ENCODE measurements at places on chromosomes 7 and 10.

GRCh38 chr10:125222515-125223308 lies 62.3 kb upstream of the CTBP2 start:
- no peak for DNase-seq

DNA sequence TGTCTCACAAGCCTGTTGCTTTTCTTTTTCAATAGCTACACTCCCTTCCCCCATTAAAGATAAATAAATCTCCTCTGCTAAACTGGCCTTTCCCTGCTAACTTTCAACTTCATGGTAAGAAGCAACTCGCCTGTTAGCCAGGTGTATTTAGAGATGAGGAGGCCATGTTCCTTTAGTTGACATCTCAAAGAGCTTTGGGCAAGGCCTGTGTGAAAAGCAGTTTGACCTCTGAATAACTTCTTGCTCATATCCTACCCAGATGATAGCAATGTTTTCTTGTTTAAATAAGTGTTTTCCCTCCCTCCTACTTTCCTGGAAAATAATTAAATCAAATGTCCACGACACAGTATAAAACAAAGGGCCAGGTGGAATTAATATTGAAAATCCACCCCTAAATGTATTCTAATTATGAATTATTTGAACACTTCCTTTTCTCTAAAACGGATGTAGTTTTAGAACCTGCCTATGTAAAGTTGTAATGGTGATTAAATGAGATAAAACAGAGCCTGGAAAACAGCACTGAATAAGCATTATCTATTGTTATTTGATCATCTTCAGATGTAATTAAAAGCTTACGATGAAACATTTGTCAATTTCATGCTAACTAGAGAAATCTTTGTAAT lies 78.5 kb downstream of the HGF start:
- no peak for DNase-seq

- DNase-seq, result no peak
Observed at GRCh38 chr10:14306190-14306589, 24.5 kb downstream of the FRMD4A start.

GRCh38 chr7:53238021-53238605 lies 202.7 kb downstream of the POM121L12 start:
- no peak for DNase-seq

DNA sequence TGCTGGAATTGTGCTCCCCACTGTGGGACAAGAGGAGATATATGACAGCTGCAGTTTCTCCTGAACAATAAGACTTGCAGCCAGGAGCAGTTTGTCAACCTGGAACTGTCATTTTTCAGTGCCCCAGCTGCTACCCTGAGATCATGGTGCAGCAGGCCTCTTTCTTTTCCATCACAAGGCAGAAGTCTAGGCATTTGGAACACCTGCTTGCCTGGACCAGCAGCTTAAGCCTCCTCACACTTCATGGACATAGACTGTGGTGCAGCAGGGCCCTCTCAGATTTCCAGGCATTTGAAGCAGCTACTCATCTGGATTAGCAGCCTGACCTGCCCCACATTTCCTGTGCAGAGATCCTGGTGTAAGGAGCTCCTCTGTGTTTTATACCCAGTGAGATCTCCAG lies 450.7 kb upstream of the TEX47 start:
- no peak for DNase-seq

DNA sequence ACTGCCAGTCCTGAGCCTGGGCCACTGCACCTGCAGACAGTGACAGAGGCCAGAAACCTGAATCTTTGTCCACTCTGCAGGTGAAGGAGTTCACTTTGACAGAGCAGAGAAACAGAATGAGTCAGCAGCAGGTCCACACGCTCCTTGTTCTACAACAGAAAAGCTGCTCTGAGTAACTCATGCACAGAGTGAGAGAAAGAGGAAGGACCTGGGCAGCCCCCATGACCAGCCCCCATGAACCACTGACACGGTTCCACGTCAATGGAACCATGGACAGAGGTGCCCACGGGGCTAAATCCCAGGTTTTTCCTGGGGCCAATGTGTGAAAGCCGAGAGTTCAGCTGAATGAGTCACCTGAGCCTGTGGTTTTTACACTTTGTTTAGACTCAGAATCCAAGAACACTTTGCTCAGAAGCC lies 40.8 kb upstream of the CTBP2 start:
- DNase-seq, result no peak

GRCh38 chr7:51517187-51517586 lies 200.6 kb upstream of the COBL start:
- DNase-seq, result no peak

DNA sequence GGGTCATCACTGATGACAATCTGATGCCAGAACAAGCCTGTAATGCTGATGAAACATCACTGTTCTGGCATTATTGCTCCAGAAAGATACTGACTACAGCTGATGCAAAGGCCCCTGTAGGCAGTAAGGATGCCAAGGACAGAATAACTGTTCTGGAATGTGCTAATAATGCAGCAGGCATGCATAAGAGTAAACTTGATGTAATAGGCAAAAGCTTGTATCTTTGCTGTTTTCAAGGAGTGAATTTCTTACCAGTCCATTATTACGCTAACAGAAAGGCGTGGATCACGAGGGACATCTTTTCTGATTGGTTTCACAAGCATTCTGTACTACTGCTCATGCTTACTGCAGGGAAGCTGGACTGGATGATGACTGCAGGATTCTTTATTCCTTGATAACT lies 18.7 kb downstream of the LCOR start:
- no peak for DNase-seq

DNA sequence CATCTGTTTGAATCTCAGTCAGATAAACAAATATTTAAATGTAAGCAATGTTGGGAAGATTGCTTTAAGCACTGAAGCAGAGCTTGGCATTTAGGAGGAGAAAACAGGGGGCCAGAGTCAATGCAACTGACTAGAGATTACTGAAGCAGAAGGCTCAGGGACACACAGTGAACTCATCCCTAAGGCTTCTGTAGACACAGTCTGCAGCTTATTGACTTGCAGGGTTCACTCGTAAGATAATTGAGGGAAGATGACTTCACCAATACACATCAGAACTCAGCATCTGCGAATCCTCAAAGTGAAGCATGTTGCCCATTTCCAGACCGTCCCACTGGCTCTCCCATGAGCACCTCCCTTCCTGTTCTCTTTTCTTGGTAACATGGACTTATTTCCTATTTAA lies 363.4 kb upstream of the PFKP start:
- no peak for DNase-seq

GRCh38 chr10:84822931-84823630 lies 494.7 kb downstream of the CCSER2 start:
- DNase-seq, result no peak

DNA sequence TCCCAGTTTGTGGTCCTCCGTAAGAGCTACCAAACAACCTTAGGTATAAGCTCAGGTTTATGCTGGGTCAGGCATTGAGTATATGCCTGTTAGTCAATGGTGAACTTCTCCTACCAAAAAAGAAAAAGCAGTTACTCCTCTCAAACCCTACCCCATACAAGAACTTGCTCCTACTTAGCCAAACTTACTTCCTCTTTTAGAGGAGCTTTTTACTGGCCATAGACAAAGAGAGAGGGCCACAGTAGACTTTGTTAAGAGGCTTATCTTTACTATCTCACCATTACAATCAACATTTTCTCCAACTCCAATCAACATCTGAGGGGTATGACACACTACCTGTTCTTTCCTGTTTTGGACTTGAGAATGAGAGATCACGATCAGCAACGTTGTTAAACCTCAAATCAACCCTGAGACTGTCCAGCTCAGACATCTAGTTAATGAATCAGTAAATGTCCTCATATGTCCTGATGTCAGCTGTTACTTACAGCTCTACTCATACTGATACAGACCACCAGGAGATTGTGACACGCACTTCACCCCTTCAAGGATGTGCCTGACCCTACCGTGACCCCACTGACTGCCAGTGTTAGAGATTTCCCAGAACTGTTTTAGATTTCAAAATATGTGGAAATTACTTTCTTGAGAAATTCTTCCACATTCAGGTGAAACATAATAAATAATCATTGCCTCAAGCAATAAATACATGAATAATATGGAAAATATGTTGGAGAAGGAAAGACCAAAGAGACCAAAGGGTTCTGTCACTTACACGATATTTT lies 18.4 kb upstream of the CCDC71L start:
- no peak for DNase-seq

DNA sequence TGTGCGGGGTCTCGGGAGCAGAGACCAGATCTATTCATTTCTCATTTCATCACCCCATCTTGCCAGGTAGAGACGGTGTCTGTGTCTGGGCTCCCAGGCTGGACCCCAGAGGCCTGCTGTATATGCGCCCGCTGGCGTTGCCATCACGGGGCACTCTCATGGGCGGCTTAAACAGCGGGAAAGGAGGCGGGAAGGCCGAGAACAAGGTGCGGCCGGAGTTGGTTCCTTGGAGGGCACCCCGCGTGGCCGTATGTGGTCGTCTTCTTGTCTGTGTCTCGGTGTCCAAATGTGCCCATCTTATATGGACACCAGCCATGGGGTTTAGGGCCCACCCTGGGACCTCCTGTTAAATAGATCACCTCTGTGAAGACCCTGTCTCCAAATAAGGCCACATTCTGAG lies 2.1 kb upstream of the CFAP46 start:
- no peak for DNase-seq

- DNase-seq, result no peak
Observed at GRCh38 chr7:134394056-134394455, 64.8 kb downstream of the AKR1B1 start.

DNA sequence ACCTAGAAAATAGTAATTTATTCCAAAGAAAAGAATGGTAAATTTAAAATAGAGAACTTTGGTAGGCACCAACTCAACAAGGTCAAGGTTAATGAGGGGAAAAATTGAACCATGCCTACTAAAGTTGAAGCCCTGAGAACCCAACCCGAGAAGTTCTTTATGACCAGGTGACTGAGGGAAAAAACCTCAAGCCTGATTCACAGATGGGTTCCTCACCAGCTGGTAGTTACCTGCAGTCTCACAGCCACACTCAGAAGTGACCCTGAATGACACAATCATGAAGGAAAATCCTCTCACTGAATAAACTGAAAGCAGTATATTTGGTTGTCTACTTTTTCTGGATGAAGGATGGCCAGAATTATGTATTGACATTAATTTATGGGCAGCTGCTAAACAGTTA lies 7.0 kb downstream of the C10orf67 start:
- DNase-seq, result no peak

- no peak for DNase-seq
Observed at GRCh38 chr10:126373147-126373546, 15.1 kb downstream of the ADAM12 start.

- DNase-seq, result no peak
Observed at GRCh38 chr10:131173484-131174210, 137.9 kb downstream of the TCERG1L start.

- no peak for DNase-seq
Observed at GRCh38 chr10:24174014-24174413, 34.9 kb upstream of the KIAA1217 start.

DNA sequence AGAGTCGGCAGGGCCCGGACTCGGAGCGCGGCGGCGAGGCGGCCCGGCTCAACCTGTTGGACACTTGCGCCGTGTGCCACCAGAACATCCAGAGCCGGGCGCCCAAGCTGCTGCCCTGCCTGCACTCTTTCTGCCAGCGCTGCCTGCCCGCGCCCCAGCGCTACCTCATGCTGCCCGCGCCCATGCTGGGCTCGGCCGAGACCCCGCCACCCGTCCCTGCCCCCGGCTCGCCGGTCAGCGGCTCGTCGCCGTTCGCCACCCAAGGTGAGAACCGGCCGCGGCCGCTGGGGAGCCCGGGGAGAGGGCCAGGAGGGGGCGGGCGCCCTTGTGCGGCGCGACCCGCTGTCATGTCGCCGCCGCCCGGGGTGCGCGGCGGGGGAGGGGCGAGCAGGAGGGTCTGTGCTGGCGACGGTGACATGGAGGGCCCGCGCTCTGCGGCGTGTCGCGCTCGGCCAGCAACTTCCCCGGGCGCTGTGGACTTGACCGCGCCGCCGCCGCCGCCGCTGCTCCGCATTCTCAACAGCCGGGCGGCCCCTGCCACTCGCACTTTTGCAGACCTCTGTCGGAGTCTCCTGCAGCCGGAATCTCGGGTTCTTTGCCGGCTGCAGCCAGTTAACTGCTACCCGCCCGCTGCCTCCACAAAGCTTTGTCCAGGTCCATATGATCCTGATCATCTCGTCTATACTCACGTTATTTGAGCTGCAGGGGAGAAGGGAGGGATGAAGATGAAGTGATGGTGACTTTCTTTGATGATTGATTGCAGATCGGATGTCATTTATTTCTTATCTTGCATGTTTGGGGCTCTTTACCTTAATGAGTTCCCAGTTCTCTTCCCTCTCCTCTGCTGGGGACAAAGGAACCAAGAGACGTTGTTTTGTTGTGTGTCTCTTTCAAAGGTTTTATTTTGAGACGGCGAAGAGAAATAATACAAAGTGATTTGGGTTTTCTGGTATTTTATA lies 869 bp downstream of the TRIM24 start:
- DNase-seq, result peak; percentile 41

GRCh38 chr10:44733501-44734488 lies 177.3 kb upstream of the TMEM72 start:
- DNase-seq, result no peak

DNA sequence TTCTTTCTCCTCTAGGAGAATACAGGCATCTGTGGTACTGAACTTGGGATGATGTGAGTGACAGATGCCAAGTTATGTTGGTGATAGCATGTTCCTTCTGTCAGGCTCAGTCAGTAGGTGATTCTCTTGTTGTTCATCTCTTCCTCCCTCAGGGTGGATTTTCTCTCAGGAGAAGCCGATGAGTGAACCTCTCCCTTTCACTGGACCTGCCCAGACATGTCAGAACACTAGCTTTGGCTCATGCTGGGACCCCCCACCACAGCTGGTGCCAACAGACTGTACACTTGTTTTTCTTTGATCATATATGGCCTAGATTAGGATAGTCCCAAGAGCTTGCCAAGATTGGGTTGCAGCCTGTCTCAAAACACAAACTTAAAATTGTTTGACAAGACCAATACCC lies 129.4 kb downstream of the BMPER start:
- DNase-seq, result no peak

- DNase-seq, result no peak
Observed at GRCh38 chr7:100944138-100944537, 5.2 kb upstream of the MUC3A start.

DNA sequence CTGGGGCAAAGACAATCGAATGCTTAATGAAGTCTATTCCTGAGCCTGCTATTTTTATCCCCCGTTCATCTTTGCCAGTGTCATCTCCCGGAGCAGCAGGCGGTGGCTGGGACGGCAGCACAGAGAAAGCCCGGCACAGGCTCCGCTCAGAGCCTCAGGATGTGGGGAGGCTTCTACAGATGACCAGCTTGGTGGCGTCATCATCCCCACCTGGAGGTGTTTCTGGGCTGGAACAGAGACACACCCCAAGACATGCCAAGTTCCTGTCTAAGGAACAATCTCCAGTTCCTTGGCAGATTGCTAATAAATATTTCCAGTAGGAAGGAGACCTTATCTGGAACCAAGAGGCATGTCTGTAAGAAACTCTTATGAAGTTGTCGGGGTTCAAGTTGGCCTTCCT lies 552.4 kb upstream of the MGMT start:
- no peak for DNase-seq

Data from memory B cell (primary cell).